ENCODE measurements at places on chromosomes 3 and 15.

DNA sequence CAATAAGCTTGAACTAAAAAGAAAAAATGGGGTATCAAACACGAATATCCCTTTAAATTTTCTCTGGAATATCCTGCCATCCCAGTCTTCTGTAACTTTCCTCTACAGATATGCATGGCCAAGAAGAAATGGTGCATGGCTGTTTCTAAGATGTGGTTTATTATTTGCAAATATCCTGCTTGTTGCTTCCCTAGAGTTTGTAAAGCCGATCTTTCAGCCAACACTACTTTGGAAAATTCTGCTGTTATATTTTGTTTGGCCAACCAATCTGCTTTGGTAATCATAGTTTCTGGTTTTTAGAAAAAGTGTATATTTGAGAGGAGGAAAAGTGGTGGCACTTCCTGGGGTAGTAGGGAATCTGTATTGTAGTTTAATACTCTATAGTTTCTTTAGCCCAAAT, 13.9 kb downstream of the PHLDB2 start:
- no peak for DNase-seq

DNA sequence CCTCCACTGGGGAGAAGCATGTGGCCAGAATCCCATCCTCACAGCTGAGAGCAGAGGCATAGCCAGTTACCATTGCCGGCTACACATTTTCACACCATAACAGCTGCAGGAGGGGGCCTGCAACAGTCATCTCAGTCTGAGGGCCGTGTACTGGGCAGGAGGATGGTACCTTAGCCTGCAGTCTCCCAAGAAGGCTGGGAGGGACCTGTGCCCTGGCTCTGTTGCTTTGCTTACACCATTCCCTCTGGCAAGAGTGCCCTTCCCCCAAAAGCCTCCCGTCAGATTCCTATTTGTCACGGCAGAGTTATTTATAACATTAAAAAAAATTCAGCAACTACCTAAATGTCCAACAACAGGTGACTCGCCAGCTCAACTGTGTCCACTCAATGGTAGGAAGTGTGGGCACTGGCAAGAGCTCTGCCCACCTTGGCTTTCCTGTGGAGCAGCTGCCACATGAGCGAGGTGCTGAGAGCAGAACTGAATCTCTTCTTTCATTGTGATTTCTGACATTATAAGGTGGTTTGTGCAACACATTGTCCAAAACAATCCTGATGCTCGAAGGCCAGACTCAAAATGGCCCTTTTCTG, 4.4 kb downstream of the CAMKV start:
- DNase-seq = no peak

- DNase-seq = no peak
Measured at GRCh38 chr3:194730365-194730764, 44.7 kb downstream of the FAM43A start.

DNA sequence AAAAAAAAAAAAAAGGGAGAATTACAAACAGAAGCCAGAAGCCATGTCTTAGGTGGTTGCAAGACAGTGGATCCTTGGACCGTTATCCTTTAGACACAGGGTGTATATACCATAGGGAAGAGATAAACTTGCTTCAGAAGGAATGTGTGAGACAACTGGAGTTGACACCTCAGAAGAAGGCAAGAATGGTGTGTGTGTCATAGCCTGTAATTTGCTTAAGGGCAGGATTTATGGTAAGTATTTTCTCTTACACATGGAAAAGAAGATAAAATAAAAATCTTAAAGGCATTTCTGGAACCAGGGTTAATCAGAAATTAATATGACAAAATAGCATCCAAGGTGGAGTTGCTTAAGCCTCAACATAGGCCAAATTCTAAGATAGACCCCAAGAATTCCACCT, 19.3 kb upstream of the DNAJC19 start:
- no peak for DNase-seq

DNA sequence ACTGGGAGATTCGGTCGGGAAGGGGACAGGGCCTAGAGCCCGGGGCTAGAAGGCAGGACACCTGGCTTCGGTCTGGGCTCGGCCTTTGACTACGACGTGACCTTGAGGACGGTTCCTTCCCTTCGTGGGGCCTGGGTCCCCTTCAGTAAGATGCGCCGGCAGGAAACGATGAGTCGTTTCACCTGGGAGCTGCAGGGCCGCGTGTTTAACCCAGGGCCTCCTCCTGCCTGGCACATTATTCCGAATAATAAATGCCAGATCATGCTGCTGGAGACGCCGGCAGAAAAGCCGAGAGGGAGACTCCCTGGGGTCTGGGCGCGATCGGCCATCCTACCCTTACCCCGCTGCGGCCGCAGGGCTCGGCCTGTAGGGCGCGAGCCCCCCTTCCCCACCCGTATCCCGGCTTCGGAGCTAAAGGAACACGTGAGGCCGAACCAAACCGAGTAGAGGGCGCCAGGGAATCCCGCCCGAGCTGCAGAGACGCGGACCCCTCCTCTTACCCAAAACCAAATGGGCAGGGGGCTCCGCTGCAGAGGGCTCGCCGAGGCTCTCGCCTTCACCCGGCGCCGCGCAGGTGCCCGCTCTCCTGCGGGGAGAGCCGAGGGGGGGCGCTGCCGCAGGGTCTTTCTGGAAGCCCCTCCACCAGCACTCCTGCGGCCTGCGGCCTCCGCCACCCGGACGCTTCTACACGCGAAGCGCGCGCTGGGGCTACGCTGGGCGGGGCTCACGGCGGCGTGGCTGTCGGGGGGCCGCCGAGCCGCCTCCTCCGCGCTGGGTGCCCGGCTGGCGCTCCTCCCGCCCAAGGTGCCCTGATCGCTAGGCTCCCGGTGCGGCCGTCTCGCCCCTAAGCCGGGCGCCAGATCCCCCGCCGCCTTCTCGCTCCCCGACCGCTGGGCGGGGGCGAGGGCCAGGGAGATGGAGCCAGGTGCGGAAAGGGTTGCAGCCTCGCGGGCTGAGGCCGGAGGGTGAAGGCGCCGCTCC, at the start of gene BDH1:
Gene BDH1, minus strand, starts transcription at position 688 of the 981 bp plus-strand sequence. CDS start 9,525 bp downstream, outside the sequence.
- peak; percentile 43 for DNase-seq

GRCh38 chr15:83978588-83978987, 257.0 kb upstream of the GOLGA6L4 start:
- no peak for DNase-seq

DNA sequence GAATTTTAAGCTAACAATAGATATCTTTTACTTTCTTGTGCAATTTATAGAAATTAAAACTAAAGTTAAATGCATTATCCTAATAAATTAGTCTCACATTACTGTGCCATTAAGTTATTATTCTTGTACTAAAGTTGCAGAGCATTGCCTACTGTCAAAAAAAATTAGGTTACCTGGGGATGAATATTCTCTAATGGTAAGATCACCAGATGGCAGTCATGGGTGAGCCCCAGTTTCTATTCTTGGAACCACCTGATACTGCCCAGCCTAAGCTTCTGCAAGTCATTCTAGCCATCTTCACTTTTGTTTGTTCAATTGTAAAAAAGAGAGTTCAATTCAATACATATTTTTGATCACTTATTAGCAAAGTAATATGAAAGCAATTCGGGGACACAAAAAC, 213.2 kb downstream of the CADM2 start:
- no peak for DNase-seq

GRCh38 chr3:184405075-184406030, 25.5 kb downstream of the CHRD start:
- DNase-seq = no peak

DNA sequence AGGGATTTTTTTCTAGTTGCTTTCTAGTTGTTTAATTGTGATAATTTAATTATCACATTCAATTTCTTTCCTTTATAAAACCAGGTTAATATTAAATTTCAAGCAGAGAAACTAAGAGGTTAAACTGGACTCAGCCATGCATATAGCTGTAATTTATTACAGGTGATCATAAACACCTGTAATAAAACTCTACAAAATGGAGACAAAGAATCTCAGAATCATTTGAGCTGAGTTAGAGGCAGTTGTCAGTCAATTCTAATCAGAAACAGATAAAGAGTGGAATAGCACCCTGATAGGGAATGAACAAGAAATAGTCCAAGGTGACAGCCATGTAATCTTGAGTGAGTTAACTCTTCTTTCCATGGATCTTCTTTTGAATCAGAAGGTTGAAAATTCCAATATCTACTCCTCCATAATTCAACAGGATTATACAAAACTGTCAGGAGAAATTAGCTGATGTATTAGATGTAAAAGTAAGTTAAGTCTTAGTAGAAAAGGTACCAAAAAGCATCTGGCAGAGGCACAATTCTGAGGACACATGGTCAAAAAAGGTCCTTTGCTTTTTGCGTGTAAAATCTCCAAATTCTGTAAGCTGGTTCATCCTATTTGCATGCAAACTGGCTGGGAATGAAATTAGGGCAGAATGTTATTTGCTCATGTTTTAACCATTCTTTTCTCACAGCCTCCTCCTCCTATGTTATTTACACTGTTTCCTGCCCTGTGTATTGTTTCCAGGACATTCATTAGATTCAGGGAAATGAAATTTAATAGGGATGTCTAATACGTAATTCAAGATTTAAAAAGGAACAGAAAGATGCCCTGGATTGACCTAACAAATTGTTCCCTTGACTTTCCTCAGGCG, 39.4 kb upstream of the B3GNT5 start:
- DNase-seq = no peak

GRCh38 chr15:97867870-97868269, 92.6 kb upstream of the ARRDC4 start:
- DNase-seq = no peak

DNA sequence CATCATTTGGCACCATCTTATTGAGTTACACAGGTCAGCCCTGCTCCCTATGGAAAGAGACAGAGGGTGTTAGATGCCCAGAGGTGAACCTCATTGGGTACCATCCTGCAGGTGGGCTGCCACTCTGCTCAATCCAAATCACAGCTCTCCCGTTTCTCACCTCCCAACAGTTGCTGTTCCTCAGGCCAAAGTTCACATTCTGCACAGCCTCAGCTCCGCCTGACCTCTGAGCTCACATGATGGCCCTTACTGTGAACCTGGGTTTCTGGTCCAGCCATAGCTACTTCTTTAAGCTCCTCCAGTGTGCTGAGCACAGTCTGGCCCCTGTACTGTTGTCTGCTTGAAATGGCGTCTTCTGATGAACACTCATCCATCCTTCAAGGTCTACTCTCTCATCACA, 47.8 kb downstream of the BTD start:
- no peak for DNase-seq

DNA sequence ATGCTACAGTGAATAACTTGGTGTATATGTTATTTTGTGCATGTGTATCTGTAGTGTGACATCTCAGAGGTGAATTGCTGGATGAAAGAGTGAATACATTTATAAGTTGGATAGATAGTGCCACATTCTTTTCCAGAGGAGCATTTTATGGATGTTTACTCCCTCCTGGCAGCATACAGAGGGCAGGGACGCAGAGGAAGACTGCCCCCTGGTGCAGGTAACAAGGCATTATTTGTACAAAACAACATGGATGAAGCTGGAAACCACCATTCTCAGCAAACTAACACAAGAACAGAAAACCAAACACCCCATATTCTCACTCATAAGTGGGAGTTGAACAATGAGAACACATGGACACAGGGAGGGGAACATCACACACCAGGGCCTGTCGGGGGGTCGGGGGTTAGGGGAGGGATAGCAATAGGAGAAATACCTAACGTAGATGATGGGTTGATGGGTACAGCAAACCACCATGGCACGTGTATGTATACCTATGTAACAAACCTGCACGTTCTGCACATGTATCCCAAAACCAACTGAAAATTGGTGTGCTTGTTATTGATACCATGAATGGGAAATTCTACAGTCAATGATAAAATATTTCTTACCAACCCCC, 57.9 kb upstream of the CTXND1 start:
- DNase-seq = no peak

DNA sequence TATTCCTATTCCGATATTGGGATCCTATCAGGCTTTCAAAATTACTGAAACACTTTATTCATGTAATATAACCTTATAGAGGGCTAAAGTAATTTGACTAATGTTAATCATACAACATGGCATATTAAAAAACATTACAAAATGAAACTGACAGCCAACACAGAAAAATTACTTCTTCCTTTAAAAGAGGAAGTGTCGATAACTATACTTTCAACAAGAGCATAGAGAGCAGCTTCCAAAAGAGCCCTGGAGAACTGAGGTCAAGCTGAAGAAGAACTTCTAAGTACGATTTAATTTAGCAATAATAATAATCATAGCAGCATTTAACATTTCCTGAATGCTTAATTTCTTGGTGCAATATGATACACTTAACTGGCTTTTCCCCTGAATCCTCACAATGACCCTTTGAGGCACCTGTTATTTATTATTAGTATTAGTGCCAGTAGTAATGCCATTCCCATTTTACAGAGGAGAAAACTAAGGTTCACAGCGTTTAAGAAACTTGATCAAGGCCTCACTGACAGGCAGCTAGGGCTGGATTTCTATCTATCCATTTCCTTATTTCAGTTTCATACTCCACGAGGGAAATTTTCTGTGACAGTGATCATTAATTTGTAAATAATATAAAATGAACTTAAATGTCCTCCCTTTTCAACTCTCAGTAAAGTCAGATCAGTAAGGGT, 181.6 kb downstream of the CFAP20DC start:
- DNase-seq = no peak

DNA sequence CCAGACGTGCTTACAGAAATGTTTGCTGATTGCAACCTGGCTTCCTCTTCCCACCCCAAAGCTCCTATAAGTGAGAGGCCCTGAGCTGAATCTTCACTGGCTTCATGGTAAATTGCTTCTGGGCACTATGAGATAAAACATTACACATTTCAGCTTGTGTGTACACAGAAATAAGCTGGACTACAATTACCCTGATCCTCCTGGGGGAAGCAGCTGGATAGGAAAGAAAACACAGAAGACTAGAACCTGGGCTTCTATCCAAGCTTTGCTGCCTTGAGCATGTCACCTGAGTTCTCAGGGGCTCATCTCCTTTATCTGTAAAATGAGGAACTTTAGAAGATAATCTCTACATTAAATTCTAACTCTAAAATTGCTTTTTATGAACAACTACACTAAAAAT, 40.3 kb downstream of the THBS1 start:
- no peak for DNase-seq

- no peak for DNase-seq
Measured at GRCh38 chr15:60363903-60364611, 33.7 kb downstream of the ANXA2 start.

DNA sequence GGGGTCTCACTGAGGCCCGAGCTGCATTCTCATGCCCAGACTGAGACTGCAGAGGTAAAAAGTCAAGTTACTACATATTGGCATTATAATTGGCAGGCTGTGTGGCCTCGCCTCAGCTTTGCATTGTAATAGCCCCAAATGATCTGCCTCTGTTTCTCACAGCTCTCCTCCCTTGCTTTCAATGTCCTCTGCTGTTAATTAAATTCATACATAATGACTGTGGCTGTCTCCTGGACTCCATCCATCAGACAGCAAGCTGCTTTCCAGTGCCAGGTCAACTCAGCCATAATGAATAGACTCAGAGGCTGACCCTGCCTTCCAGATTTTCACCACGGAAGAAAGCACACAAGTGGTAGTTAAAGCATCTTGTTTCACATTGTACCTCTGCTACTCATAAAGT, 7.6 kb upstream of the RTP4 start:
- DNase-seq = no peak

GRCh38 chr3:161969867-161970266, 473.3 kb downstream of the OTOL1 start:
- no peak for DNase-seq

- DNase-seq = no peak
Measured at GRCh38 chr3:71001303-71001830, 582.2 kb downstream of the FOXP1 start.
